ENCODE measurements at places on chromosomes 12 and 14. TPM values are rescaled to one million over a fixed set of nuclear protein-coding genes. Genes with fewer than 3 reads are reported as not detected.

The FOXM1 gene
- total RNA-seq: 1.6 TPM

The P3H3 gene
- total RNA-seq: 0.97 TPM

The TROAP gene
- total RNA-seq: 0.55 TPM

The IL31 gene
- not detected for total RNA-seq

The CATSPERB gene
- 4.1 TPM for total RNA-seq

The NPFF gene
- not detected for total RNA-seq

The CAPS2 gene
- 2.2 TPM for total RNA-seq

DNA sequence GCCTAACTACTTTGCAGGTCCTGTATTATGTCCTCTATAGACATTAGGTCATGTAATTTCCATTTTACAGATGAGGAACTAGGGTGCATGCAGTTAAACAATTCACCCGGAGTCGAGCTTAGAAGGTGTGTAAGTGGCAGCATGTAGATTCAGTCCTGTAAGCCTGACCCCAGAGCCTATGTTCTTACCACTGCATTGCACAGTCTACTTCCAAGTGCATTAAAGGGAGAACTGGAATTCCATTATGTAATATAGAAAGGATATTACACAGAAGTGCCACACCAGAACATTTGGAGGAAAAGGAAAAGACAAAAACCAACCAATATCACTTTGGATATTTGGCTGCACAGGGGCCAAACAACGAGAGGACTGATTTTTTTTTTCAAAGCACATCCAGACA, 1.2 kb downstream of the GLT8D2 start:
- peaks cover 33% of the 10 kb centered on the region for H3K27me3 ChIP-seq

DNA sequence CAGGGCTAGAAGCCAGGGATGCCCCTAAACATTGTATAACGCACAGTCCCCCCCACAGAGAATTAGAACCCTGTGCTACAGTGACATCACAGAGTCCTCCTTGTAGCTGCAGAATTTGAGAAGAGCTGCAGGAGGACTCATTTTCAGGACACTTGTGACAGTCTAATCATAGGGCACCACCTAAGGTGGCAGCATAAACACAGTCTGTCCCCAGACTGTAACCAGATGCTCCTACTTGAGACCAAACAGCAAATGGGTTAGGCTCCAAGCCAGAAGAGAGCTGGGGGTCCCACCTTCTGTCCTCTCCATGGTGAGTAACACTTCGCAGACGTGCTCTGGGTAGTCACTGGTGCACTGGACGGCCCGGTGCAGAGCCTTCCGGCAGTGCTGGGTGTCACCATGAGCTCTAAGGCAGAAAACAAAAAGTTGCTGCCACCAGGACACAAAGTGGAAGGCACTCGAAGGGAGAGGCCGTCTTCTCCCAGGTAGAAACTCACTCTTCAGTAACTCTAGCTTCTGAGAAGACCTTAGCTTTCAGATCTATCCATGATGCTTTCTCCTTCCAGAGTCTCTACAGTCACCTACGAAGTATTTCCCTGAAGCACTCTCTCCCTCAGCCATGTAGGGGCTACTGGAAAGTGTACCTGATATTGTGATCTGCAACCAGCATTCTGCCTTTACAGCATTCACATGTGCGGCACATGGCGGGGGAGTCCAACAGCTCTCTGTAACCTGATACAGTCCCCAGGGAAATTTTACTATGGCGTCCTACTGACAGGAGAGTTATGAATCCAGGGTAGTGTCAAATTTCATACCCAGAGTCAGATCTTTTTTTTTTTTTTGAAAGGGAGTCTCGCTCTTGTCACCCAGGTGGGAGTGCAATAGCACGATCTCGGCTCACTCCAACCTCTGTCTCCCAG, 17.1 kb downstream of the FICD start:
- no peaks in the 10 kb centered on the region for H3K27me3 ChIP-seq
- H3K4me1 ChIP-seq: peaks cover 11% of the 10 kb centered on the region

GRCh38 chr12:15794196-15794595, 5.0 kb upstream of the EPS8 start:
- peaks cover 35% of the 10 kb centered on the region for H3K27me3 ChIP-seq
- H3K4me1 ChIP-seq: peaks cover 10% of the 10 kb centered on the region
- DNase-seq: no peak
- H3K27ac ChIP-seq: no peak overlapping the region
- H3K4me3 ChIP-seq: peak overlapping the region; percentile 22

GRCh38 chr12:62642486-62642885, 175.9 kb downstream of the MON2 start:
- H3K4me1 ChIP-seq: peaks cover 8% of the 10 kb centered on the region
- no peaks in the 10 kb centered on the region for H3K36me3 ChIP-seq
- H3K4me3 ChIP-seq: no peak overlapping the region
- H3K27me3 ChIP-seq: peaks cover 10% of the 10 kb centered on the region

- H3K27ac ChIP-seq: no peak overlapping the region
- no peaks in the 10 kb centered on the region for H3K36me3 ChIP-seq
- H3K4me3 ChIP-seq: no peak overlapping the region
- DNase-seq: no peak
- H3K4me1 ChIP-seq: no peaks in the 10 kb centered on the region
Measured at GRCh38 chr14:40336846-40337245, 904.6 kb upstream of the FBXO33 start.

DNA sequence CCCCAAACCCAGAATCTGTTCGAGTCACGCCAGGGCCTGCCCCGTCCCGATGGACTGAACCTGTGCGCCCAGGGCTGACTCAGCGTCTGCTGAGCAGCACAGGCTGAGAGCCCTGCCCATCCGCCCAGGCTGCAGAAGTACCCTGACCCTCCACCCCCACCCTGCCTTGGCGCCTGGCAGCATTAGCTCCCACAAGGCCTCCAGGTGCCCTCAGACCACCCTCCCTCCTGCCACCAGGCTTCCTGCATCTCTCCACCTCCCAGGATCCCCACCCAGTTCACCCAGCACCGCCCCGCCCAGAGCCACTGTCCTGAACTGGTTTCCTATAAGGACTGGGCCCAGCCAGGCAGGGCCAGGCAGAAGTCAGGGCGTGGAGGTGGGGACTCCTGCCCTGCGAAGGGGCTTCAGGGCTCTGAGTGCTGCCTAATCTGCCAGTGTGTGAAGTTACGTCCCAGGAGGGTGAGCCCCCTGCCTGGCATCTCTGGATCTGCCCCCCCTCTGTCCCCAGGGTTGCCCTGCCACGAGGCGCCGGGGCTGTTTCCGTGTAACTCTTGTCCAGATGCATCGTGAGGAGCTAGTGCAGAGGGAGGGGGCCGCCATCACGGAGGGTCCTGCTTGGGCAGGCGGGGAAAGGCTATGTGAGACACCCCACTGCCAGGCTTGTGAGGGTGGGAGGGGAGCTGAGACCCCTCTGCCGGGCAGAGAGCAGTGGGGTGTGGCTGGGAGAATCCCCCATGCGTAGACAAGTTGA, 9.1 kb downstream of the ADSS1 start:
- H3K4me3 ChIP-seq: no peak overlapping the region
- H3K27ac ChIP-seq: no peak overlapping the region
- peaks cover 2% of the 10 kb centered on the region for H3K4me1 ChIP-seq
- H3K36me3 ChIP-seq: no peaks in the 10 kb centered on the region
- DNase-seq: no peak

- H3K36me3 ChIP-seq: no peaks in the 10 kb centered on the region
- DNase-seq: no peak
- no peak overlapping the region for H3K4me3 ChIP-seq
- peaks cover 57% of the 10 kb centered on the region for H3K27me3 ChIP-seq
- H3K4me1 ChIP-seq: peaks cover 7% of the 10 kb centered on the region
- H3K27ac ChIP-seq: no peak overlapping the region
Measured at GRCh38 chr12:3228552-3228951, 151.4 kb downstream of the TSPAN9 start.

- peaks cover 11% of the 10 kb centered on the region for H3K4me1 ChIP-seq
- peaks cover 30% of the 10 kb centered on the region for H3K27me3 ChIP-seq
- no peak overlapping the region for H3K27ac ChIP-seq
- peaks cover 2% of the 10 kb centered on the region for H3K36me3 ChIP-seq
- no peak for DNase-seq
- no peak overlapping the region for H3K4me3 ChIP-seq
Measured at GRCh38 chr12:14572401-14572800, 4.7 kb upstream of the PLBD1 start.

DNA sequence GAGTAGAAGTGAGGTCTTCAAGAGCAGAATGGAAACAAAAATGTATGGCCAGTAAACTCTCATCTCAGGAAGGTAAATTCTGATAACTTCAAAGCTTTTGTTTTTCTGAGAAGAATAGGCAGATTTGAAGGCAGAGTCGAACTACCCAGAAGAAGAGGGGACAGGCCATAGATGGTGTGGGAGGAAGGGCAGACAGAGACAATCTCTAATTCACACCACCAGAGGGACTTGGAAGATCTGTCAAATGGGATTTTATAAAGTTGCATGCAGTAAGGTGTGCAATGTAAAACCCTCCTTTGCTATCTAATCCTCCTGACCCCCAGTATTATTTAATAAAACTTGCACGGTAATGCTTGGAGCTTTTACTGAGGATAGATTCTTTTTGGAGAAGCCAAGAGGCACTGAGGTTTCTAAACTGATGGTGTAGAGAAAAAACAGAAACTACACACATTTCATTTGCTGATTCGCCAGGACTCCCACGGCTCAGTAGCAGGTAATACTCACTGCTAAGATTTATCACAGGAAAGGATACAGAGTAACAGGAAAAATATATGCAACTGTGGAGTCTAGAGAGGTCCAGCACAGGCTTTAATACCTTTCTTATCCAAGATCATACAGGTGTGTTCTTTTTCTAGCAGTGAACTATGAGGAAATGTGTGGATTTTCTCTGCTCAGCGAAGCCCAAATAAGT, 18.3 kb downstream of the SLC38A2 start:
- DNase-seq: no peak
- no peaks in the 10 kb centered on the region for H3K27me3 ChIP-seq
- H3K36me3 ChIP-seq: no peaks in the 10 kb centered on the region
- H3K4me1 ChIP-seq: peaks cover 14% of the 10 kb centered on the region
- H3K4me3 ChIP-seq: no peak overlapping the region
- H3K27ac ChIP-seq: no peak overlapping the region

DNA sequence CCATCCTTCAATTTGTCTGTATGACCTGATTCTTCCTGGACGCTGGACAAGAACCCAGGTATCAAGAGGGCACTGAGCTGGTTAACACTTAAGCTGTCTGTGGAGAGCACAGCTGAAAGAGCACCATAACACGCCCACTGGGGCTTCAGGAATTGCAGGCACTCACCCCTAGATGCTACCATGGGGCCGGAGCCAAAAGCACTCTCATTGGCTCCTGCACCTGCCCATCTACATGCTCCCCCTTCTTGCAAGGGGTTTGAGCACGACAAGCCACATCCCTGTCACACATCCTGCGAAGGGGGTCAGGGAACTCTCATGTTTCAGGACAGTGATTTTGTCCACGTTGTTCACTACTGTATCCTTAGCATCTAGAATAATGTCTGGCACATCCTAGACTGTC, 35.1 kb upstream of the TBC1D15 start:
- H3K4me1 ChIP-seq: no peaks in the 10 kb centered on the region
- no peak overlapping the region for H3K27ac ChIP-seq
- no peak overlapping the region for H3K4me3 ChIP-seq
- no peak for DNase-seq
- peaks cover 23% of the 10 kb centered on the region for H3K27me3 ChIP-seq

- H3K4me3 ChIP-seq: no peak overlapping the region
- no peak for DNase-seq
- peaks cover 6% of the 10 kb centered on the region for H3K4me1 ChIP-seq
- peaks cover 69% of the 10 kb centered on the region for H3K27me3 ChIP-seq
- peaks cover 6% of the 10 kb centered on the region for H3K36me3 ChIP-seq
Measured at GRCh38 chr14:20726531-20726930, 19.2 kb upstream of the EDDM3A start.

- H3K27ac ChIP-seq: peak overlapping the region; percentile 91
- H3K36me3 ChIP-seq: no peaks in the 10 kb centered on the region
- H3K4me3 ChIP-seq: peak overlapping the region; percentile 90
Measured at GRCh38 chr12:92928421-92928961, 604 bp downstream of the EEA1 start.

DNA sequence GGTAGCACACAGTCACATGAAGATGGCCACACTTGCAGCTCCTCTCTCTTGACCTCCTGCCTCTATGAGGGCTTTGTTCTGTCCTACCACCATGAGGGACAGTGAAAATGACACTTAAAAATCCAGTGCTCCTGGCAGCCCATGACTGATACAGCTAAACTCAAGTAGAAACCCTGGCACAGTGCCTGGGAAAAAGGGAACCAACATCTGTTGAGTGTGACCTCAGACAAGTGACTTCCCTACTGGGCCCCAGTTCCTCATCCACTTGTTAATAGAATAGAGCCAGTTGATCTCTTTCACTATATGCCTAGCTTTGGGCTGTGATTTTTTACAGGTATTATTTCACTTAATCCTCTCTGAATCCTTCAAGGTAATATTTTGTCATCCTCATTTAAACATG, 4.8 kb downstream of the GUCY2C start:
- no peak overlapping the region for H3K27ac ChIP-seq
- H3K36me3 ChIP-seq: no peaks in the 10 kb centered on the region
- no peaks in the 10 kb centered on the region for H3K4me1 ChIP-seq

DNA sequence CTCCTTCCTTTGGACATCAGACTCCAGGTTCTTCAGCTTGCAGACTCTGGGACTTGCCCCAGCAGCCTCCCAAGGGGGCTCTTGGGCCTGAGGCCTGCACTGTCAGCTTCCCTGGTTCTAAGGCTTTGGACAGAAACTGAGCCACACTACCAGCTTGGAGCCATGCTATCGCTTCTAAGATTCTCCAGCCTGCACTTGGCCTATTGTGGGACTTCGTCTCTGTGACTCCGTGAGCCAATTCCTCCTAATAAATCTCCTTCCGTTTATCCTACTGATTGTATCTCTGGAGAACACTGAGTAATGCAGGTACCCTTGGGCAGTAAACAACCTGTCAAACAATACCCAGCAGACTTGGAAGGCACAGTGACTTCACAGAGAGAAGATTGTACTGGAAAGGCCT, 24.9 kb upstream of the RHOJ start:
- H3K4me3 ChIP-seq: no peak overlapping the region
- H3K27me3 ChIP-seq: peaks cover 11% of the 10 kb centered on the region
- H3K36me3 ChIP-seq: no peaks in the 10 kb centered on the region
- no peaks in the 10 kb centered on the region for H3K4me1 ChIP-seq
- no peak overlapping the region for H3K27ac ChIP-seq

- no peak overlapping the region for H3K27ac ChIP-seq
- H3K4me1 ChIP-seq: no peaks in the 10 kb centered on the region
- no peaks in the 10 kb centered on the region for H3K36me3 ChIP-seq
- H3K4me3 ChIP-seq: no peak overlapping the region
Measured at GRCh38 chr12:76313299-76313698, 34.9 kb downstream of the BBS10 start.

DNA sequence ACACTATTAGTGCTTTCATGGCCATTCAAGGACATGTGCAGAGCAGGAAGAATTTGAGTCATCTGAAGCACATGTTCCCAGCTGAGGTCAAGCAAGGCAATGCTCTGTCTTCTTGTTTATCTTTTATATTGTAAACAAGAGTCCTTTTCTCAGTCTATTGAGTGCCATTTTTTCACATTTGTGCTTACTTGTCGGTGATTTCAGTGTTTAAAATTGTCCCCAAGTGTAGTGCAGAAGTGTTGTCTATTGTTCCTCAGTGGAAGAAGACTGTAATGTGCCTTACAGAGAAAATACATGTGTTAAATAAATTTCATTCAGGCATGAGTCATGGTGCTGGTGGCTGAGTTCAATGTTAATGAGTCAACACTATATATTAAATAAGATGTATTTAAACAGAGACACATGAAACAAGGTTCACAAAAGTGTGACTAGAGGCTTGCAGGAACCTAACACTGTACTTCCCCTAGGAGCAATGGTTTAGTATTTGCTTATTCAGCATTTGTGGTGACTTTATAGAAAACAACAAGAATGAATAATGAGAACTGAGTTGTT, 391.1 kb downstream of the LRIG3 start:
- no peak overlapping the region for H3K27ac ChIP-seq
- no peaks in the 10 kb centered on the region for H3K4me1 ChIP-seq
- peaks cover 4% of the 10 kb centered on the region for H3K27me3 ChIP-seq
- no peak overlapping the region for H3K4me3 ChIP-seq
- peaks cover 2% of the 10 kb centered on the region for H3K36me3 ChIP-seq

All from T-helper 17 cell (primary cell).